Colonic mucosa (tissue), 4 donors: ENCODE measurements at places on chromosomes 13 and 19. TPM values are rescaled to one million over a fixed set of nuclear protein-coding genes. Genes with fewer than 3 reads are reported as not detected.

Gene TMEM86B
- total RNA-seq = 2.1 TPM

Gene COL4A1
- 27.0 TPM for total RNA-seq

Gene POU4F1
- total RNA-seq = not detected

DNA sequence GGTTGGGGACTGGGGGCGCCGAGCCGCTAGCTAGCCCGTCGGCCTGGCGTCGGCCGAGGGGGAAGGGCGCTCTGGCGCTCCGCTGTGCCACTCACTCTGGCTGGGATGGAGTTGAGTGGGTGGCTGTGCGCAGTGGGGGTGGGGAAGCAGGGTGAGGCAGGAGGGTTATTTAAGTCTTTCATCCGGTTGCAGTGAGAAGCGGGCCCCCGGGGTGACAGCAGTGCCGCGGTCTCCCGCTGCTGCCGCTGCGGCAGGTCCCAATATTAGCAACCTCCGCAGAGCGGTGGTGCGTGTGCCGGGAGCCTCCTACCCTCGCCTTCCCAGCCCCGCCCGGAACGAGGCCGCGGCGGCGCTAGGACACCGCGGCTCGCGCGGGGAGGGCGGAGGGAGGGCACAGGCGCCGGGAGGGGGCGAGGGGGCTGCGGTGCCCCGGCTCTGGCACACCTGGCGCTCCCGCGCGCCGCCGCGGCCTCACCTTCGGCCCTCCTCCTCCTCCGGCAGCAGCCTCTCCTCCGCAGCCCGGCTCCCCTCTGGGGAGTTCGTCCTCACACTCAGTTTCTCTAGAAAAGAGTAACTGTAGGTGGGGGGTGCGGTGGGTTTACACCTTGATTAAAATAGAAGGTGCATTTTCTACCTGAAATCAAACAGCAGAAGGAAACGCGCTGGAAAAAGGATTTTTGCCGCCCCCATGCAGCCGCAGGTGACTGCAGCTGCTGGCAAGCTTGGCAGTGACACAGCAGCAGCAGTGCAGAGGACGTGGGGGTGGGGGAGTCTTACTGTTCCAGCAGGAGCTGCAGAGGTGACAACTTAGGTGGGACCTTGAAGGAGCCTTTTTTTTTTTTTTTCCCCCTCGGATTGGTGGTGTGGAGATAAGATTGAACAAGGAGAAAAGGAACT, 4.5 kb downstream of the FGF9 start:
- peaks cover 23% of the 10 kb centered on the region for H3K4me1 ChIP-seq
- H3K4me3 ChIP-seq = peak overlapping the region; percentile 68
- H3K27ac ChIP-seq = no peak overlapping the region

- no peak for DNase-seq
- H3K27ac ChIP-seq = no peak overlapping the region
- H3K27me3 ChIP-seq = no peaks in the 10 kb centered on the region
- no peak overlapping the region for H3K4me3 ChIP-seq
- H3K4me1 ChIP-seq = no peaks in the 10 kb centered on the region
Observed at GRCh38 chr13:100508996-100509395, 79.6 kb downstream of the GGACT start.

DNA sequence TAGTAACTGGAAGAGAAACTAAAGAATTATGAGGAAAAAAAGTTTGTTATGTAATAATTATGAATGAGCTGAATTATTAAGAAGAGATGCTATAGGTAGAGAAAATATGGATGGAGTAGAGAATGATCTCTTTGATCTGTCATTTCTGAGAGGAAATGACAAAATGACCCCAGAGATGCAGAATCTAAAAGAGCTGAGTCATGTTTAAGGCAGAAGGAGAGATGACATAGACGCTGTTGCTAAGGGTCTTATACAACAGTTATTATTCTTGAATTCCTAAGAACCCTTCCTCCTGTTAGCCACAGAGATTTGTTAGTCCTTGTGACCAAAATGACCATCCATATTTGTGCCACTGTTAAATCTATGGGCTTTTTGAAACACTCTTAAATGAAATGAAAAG, 58.3 kb upstream of the FREM2 start:
- H3K27ac ChIP-seq = no peak overlapping the region
- DNase-seq = no peak
- no peak overlapping the region for H3K4me3 ChIP-seq
- H3K27me3 ChIP-seq = no peaks in the 10 kb centered on the region

DNA sequence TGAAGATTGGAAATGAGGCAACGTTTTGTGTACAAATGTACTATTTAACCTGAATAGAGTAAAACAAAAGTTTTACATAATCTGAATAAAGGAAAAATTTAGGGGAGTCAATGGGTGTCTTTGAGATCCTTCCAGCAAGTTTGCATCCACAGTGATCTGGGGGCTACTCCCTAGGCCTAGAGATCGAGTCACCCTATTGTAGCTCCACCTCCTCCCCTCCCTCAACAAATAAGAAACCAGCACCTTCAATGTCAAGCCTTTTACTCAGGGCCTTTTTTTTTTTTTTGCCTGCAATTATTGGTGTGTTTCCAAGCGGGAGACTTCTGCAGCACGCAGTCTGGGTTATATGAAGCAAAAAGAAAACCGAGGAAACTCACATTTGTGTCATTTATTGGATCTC, 16.3 kb upstream of the RAP2A start:
- no peak overlapping the region for H3K4me3 ChIP-seq
- H3K27me3 ChIP-seq = no peaks in the 10 kb centered on the region
- DNase-seq = no peak
- H3K4me1 ChIP-seq = no peaks in the 10 kb centered on the region
- H3K36me3 ChIP-seq = no peaks in the 10 kb centered on the region

DNA sequence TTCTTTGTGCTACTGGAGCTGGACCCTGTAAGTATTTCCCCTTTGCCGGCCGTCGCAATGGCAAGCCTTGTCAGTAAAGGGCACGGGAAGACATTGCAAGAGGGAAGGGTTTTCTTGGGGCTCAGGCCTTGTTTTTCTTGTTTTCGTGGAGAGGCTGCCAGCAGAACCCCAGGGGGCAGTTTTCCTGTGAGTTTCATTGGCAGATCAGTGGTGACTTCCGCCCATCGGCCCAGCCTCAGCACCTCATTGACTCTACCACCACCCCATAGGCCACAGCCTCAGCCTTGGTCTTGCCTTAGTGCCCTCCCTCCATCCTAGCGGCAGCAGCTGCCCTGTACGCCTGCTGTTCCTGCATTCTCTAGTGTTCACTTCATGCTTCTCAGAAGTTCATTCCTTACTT, 61.5 kb downstream of the GJA3 start:
- no peak overlapping the region for H3K4me3 ChIP-seq
- no peaks in the 10 kb centered on the region for H3K36me3 ChIP-seq
- no peak overlapping the region for H3K27ac ChIP-seq
- no peaks in the 10 kb centered on the region for H3K27me3 ChIP-seq
- no peaks in the 10 kb centered on the region for H3K4me1 ChIP-seq
